ENCODE measurements at places on chromosomes 16 and 17. TPM values are rescaled to one million over a fixed set of nuclear protein-coding genes. Genes with fewer than 3 reads are reported as not detected.

The CIBAR2 gene
- total RNA-seq, result not detected

The CLEC18A gene
- total RNA-seq, result 0.02 TPM

The CD300LB gene
- total RNA-seq, result not detected

The TVP23A gene
- total RNA-seq, result not detected

The OR3A3 gene
- total RNA-seq, result not detected

- DNase-seq, result peak; percentile 57
These were observed 37.7 kb downstream of the DUSP14 start for GRCh38 chr17:37527249-37527851.

DNA sequence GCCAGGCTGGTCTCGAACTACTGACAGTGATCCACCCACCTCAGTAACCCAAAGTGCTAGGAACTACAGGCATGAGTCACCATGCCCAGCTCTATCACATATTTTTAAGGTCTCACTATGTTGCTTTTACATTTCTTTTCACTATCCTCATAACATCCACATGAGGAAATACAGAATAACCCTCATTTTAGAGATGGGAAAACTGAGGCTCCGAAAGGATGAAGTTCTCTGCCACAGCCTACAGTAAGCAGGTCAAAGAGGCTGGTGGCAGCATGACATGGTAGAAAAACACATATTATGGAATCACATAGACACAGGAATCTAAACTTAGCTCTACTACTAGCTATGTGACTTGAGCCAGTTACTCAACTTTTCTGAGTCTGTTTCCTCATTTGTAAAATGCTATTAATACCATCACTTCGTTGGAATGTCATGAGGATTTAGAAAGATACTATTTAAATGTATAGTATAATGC, 32.2 kb downstream of the APPBP2 start:
- DNase-seq, result no peak

DNA sequence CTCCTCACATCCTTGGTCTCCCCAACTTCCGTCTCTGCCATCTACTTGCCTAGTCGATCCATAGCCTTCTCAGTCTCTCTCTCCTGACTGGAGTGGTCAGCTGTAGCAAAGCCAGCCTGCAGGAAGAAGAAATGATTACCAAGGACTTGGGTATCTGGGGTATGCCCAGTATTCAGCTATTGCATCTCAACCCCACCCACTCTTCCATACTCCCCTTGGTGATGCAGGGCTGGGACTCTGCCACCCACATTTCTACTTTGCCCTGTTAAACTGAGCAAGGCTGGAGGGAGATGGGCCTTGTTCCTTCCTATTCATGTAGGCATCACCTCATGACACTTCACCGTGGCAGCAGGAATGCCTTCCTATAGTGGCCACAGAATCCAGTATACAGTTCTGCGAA, 2.3 kb downstream of the COPRS start:
- DNase-seq, result no peak

DNA sequence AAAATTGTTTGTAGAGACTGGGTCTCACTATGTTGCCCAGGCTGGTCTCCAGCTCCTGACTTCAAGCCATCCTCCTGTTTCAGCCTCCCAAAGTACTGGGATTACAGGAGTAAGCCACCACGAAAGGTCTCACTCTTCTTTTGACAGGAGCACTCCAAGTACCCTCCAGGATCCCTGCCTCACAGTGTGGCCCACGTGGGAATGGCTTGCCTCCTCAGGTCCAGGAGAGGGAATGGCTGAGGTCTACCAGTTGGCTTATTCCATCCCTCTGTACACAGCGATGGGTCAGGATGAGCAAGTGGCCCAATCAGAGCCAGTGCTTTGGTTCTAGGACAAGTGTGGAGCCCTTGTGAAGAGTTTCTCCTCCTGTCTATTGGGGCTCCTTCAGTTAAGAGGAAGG, 73.7 kb upstream of the ZNF423 start:
- DNase-seq, result no peak

DNA sequence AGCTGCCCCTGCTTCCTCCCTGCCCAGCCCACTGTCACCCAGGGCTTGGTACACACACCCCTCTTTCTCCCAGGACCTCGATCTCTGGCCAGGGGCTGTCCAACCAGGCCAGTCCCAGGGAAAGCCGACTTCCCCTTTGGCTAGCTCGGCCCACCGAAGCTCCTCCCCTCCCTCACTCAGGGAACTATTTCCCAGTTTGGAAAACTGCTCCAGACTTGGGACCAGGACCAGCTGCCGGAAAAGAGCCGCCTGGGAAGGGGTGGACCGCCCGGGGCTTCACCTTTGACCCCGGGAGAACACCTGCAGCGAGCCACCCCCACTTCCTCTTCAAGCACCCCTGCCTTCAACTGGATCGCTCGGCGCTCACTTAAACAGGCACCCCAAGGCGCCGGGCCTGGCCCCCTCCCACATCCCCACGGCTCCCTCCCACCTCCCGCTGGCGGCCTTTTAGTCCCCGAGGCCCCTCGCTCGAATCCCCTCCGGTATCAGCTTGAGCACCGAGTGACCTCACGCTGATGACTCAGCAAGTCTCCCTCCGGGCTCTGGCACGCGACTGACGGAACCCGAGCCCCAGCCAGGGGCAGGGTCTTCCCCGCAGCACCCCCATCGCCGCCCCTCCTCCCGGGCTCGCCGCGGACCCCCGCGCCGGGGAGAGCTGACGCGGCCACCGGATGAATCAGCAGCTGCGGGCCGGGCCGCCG, 934 bp downstream of the MAFG start:
- DNase-seq, result peak; percentile 81

GRCh38 chr17:33225509-33225908, 67.6 kb downstream of the ASIC2 start:
- DNase-seq, result no peak

DNA sequence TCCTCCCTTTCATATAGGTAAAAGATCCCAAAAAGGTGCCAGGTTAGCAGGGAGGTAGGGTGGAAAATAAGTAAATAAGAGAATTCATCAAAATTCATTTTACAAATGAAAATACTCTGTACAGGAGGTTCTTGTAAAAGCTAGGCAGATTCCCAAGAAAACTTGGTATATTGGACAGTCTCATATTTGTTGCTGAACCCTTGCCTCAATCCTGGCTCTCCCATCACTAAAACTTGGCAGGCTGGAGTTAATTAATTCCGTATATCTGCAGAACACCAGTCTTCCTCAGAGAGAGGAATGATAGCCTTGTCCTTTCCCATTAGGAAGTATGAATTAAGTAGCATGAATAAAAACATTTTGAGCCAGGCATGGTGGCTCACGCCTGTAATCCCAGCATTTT, 66.2 kb upstream of the MTMR4 start:
- no peak for DNase-seq

DNA sequence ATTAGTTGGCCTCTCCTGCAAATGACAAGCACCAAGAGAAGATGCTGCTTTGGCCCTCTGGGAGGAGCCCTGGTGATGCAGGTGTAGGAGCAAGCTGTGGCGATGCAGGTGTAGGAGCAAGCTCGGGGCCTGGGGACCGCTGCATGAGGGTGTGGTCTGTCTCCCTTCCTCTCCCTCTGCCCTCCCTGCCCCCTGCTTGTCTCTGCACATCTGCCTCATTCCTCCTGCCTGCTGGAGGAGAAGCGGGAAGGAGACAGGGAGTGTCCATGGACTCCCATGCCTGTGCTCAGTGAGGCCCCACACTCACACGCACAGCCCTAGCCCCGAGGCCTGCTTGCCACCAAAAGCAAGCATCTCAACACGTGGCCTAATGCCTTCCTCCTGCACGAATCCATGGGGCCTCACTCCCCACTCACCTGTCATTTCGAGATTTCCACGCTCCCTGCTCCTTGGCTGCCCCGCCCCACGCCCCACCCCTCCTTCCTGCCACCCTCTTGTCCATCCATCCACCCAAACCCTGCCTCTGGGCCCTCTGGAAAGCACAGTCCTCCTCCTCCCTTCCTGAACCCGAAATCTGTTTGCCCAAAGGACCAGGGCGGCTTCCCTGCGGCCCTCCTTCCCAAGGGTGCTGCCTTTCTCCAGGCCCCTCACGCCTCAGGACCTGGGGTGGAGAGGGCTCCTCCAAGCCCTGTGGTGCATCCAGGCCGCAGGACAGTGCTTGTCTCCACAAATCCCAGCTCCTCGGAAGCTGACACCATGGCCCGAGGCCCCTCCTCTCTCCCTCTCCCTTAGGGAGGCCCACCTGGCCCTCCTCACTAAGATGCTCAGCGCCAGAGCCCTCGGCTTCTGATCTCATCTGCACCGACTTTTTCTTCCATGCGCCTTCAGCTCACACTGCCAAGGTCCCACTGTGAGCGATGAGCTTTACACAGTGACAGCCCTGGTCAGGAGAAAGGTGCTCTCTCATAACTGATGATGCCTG, 11.8 kb upstream of the ALDH3A1 start:
- no peak for DNase-seq

DNA sequence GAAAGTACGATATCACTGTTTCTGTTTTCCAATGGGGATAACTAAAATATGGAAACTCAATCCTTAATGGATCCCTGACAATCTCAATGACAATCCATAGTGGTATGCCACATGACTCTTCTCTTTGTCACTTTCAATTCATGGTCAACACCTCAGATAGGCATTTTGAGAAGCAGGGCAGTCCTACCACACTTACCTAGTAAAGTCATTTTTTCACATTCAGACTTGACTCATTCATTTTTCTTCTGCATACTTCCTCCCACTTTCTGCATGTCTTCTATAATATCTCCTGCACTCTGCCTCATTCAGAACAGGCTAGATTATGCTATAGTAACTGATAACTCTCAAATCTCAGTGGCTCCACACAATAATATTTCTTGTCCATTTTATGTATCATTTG, 117.5 kb downstream of the FTO start:
- DNase-seq, result no peak
